ENCODE measurements at places on chromosomes 11 and 22.

DNA sequence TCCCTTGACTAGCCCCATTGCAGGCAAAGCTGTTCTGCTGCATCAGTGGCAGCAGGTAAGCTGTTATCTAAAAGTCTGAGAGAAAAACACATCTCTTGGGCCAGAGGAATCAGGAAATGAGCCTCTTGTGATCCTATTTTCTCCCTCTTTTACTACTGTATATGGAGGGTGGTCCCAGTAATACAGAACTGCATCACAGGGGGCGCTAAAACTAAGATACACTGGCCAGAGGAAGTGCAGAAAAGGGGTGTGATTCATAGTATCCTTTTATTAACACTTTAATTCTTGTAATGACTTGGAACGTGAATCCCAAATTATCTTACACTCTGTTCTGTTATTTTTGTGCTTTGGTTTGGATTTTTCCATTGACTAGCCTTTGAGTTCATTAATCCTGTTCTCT lies 8.8 kb upstream of the MED17 start:
- peak; percentile 17 for DNase-seq

- no peak for DNase-seq
Observed at GRCh38 chr11:33553486-33553885, 147.1 kb downstream of the C11orf91 start.

GRCh38 chr11:63523151-63523550 lies 13.5 kb upstream of the PLAAT4 start:
- no peak for DNase-seq

GRCh38 chr11:66090288-66090687 lies 20.2 kb downstream of the PACS1 start:
- DNase-seq: no peak

DNA sequence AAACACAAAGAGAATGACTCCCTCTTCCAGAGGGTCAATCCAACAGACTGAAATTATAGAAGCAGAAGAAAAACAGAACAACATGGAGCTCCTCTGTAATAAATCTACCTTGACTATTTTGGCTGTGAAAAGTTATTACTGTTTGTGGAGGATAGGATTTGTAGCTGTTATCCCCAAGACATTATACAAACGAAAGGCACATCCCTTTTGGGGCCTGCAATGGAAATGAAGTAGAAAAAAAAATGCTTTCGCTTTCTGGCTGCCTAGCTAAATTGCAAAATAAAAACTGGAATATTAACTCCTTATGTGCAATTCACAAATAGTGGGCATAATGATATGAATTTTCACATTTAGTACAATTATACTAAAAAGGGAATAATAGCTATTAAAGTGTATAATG lies 123.8 kb upstream of the CCDC179 start:
- DNase-seq: no peak
